ENCODE measurements at places on chromosomes 16 and 17.

DNA sequence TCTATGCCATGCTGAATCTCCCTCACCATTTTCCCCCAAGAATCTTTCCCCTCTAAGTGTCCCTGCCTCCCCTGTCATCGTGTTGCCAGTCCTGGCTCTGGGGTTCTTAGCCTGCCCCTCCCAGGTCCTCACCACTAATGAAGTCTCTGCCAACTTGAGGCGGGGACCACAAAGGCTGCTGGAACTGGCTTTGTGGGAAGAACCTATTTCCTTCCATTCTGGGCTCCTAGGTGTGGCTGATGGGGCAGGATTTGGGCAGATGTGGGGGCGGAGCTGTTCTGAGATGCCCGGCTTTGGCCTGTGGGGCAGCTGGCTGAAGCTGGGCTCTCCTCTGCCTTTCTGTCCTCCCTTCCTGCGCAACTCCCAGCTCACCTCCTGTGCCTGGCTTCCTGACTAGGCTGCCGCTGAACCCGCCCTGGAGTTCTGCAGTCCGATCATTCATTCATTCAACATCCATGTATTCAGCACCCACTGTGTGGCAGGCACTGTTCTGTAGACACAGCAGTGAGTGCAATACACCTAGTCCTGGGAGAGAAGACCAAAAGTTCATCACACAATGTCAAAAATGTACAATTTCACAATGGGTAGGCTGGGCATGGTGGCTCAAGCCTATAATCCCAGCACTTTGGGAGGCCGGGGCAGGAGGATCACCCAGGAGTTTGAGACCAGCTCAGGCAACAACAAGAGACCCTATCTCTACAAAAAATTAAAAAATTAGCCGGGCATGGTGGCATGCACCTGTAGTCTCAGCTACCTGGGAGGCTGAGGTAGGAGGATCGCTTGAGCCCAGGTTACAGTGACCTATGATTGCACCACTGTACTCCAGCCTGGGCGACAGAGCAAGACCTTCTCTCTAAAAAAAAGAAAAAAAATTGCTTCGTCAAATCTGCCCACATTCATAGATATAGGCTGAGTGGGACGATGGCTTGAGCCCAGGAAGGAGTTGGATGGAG is 1.9 kb upstream of the SNN start:
- no peak for DNase-seq

GRCh38 chr17:28702752-28703150 is 8.9 kb downstream of the PROCA1 start:
- no peak for DNase-seq

- DNase-seq = no peak
These were observed 1.3 kb downstream of the RAB40B start for GRCh38 chr17:82696916-82697807.

- no peak for DNase-seq
These were observed 17.9 kb downstream of the TBC1D28 start for GRCh38 chr17:18626152-18626870.

DNA sequence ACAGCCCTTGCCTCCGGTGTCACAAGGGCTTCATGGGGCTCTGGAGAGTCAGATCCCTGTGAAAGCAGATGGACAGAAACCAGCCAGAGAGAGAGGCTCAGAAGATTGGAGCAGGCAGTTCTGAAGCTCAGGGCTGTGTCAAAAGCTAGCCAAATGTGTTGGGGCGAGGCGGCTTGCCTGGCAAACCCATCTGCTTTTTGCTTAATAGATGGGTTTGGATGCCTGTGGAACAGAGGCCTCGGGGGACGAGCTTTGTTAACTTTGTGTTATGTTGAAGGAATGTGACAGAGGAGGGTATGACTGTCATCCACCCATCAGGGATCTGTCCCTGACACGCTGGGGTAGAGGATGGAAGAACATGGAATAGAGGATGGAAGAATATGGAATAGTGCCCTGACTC is 21.0 kb upstream of the SLC12A3 start:
- no peak for DNase-seq

DNA sequence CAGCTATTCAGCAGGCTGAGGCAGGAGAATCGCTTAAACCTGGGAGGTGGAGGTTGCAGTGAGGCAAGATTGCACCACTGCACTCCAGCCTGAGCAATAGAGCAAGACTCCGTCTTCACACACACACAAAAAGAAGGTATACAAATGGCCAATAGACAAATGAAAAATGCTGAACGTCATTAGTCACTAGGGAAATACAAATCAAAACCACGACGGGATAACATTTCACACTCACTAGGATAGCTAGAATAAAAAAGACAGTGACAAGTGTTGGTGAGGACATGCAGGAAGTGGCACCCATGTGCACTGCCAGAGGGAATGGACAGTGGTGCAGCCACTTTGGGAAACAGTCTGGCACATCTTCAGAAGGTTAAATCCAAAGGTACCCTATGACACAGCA is 172.9 kb downstream of the FTO start:
- no peak for DNase-seq
